ENCODE measurements at places on chromosomes 2 and 18.

DNA sequence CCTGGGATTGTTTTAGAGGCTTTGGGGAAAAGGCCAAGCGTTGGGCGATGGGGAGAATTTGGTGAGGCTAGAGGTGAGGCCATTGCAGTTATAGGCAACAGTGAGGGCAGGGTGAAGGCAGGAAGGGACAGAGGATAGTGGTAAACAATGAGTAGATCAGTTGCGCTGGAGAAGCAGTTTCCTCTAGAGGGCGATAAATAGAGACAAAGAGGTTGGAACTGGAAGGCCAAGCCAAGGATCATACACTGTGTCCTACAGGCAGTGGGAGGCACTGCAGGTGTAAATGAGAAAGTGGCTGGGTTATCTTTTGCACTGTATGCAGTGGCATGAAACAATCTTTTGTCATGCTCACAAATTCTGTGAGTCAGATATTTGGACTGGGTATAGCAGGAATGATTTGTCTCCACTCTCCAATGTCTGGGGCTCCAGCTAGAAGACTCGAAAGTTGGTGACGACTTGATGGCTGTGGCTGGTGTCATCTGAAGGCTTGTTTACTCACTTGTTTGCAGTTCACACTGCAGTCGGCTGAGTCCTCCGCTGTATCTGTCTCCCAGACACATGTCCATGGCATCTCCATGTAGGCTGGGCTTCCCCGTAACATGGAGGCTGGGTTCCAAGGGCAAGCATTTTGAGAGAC is 82.1 kb downstream of the TNP1 start:
- no peak for DNase-seq

- DNase-seq: no peak
Observed at GRCh38 chr18:48732767-48733424, 194.1 kb downstream of the CTIF start.

DNA sequence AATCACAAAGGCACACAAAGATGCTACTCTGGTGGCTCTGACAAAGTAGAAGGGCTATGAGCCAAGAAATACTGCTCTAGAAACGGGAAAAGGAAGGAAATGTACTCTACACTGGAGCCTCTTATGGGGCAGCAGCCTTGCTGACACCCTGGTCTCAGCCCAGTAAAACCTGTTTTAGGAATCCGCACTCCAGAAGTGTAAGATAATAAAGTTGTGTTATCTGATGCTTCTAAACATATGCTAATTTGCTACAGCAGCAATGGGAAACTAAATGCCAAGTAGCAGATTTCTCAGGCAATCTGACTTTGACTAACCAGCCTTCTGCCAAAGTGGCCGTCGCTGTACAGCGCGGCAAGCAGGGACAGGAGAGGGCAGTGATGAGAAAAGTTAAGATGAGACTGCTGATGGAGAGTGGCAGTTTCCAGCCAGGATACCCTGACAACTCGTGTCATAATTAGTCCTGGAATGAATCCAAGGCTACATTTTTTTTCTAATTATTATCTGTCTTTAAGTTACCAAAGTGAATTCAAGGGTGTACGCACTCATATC is 99.0 kb downstream of the NETO1 start:
- DNase-seq: no peak

GRCh38 chr2:226836548-226836885 is 663 bp downstream of the RHBDD1 start:
- DNase-seq: no peak

DNA sequence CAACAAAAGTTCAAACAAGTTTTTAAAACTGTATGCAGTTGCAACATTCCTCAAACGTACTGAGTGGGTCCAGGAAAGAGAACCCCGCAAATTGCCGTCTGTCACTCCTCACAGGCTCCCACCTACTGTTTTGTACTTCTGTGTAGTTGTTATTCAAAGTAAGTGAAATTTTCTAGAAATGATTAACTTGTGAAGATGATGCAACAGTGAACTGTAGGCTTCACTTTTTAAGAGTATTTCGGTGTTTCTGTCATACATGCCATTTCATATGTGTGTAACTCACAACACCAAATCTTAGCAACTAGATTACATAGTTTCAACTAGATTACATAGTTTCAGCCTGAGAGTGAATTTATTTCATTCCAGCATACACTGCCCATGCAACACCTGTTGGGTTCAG is 226.0 kb upstream of the TANK start:
- no peak for DNase-seq

- DNase-seq: no peak
Observed at GRCh38 chr18:54129448-54130067, 94.9 kb downstream of the MBD2 start.

GRCh38 chr2:44285174-44285573 is 9.9 kb downstream of the SLC3A1 start:
- no peak for DNase-seq

DNA sequence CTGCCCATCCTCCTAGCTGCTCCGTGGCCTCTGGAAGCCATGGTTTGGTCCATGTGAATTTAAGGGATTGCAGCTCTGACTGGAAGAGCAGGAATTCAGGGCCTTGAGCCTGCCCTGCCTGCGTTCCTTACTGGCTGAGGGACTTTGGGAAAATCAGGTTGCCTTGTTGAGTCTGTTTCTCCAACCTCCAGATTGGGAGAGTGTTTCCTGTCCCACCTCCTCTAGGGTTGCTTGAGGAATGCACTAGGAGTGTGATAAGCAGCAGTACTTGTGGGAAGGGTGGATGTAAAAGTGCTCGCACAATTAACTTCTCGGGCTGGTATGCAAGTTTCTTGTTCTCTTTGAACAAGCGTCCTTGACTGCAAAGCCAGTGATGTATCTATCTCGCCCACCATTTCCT is 84.4 kb upstream of the YWHAQ start:
- DNase-seq: no peak

DNA sequence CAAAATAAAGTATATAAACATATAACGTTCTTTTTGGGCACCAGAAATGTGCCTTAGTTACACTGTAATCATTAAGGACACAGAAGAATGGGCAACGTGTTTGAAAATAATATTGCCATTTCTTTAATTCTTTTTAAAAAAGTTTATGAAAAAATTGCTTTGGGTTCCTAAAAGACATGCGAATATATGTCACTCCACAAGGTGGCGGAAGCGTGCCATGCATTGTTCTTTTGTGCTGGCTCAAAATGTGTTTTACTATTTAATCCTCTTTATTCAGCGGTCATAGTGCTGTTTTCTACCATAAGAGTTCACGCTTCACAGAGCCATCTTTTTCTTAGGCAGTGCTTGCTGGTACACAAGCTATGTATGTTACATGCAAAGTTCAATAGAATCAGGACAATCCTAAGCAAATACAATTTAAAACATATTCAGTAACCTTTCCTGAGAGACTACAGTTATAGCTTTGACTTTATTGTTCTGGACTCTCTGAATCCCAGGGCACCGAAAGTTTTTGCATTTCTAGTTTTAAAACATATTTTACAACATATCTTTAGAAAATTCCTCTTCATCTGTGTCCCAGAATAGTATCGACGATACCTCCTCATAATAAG is 147.8 kb upstream of the ERBB4 start:
- DNase-seq: peak; percentile 36

GRCh38 chr2:85605406-85606115 is 3.1 kb upstream of the TMEM150A start:
- DNase-seq: no peak

DNA sequence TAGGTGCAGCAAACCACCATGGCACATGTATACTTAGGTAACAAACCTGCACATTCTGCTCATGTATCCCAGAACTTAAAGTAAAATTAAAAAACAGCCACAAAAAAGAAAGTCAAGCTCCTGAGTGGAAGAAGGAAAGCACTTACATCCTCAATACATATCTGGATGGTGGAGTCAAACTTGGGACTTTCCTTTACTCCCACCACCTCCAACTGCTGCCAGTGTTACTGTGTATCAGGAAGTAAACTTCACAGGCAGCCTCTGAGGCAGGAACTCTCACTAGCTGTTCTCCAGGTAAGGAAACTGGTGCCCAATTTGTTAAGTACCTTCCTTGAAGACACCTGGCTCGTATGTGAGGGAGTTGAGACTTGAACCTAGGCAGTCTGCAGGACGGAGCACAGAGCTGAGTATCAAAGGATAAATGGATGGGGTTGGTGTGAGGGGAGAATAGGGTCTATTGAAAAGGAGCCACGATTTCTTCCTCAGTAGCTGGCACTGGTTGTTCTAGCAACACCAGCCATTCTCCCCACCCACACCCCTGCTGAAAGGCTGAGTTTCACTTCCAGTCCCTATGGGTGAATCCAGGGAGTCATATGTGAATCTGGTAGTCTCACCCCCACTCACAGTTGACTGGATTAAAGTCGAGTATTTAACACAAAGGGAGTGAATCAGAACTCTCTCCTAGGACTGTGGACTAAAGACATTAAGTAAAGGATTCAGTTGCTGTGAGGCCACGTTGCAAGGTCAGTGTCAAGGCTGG is 50.0 kb upstream of the GPR39 start:
- no peak for DNase-seq

DNA sequence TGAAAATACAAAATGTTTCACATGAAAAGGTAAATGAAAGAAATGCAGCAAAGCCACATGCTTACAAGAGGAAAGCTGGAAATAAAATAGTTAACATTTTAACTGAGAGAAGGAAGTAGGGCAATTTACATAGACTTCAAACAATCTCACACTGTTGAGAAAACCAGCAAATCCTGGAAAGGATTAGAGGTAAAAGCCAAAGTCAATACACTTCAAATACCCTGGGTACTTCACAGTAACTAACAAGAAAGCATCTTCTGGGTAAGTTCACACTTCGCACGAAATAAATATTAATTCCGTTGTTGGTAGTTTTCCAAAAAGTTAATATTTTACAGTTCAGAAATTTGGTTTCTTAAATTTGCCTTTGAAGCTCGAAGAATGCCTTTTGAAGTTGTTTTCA is 3.5 kb upstream of the ERICH2 start:
- no peak for DNase-seq

DNA sequence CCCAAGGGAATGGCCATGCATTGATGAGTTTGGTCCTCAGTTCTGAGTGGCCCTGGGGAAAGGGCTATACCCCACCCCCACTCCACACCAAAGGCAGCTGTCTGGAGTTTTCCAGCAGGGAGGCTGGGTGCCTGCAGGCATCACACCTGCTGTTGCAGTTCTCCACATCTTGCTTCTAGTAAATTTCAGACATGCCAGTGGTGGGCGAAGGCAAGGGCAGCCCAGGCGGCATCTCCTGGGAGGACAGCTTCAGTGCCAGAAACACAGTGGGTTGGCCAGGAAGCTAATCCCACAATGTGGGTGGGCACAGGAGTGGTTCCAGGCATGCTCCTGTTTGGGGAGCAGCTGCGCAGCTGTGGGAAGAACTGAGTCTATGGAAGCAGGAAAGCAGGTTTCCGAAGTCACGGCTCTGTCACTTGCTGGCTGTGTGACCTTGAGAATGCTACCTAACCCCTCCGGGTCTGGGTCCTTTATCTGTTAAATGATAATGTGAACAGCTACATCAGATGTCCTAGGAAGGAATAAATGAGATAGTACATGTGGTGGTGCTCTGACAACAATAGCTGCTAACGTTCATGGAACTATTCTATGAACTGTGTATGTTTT is 84.6 kb upstream of the SPTBN1 start:
- no peak for DNase-seq

DNA sequence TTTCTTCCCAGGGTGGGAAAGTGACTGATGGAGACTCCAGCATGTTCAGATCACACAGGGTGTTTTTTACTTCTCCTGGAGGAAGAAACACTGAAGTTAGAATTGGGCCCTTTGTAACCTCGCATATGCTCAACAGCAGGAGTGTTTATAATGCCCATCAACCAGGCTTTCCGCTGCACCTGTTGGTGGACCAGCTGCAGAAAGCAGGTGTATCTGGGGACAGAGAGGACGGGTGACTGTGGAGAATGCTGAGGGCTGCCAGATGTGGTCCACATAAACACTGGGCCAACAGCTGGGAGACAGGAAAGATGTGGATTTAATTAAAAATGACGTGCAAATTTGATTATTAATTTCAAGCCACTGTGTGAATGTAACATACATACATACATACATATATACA is 335.5 kb upstream of the SPRED2 start:
- no peak for DNase-seq

Data from right renal pelvis (tissue), 4 donors.